Stimulated activated CD8-positive, alpha-beta memory T cell treated with anti-CD3 and anti-CD28 coated beads, Interleukin-4, amount 100 ng/mL, for 1 hour (primary cell): ENCODE measurements at places on chromosomes 4 and X.

DNA sequence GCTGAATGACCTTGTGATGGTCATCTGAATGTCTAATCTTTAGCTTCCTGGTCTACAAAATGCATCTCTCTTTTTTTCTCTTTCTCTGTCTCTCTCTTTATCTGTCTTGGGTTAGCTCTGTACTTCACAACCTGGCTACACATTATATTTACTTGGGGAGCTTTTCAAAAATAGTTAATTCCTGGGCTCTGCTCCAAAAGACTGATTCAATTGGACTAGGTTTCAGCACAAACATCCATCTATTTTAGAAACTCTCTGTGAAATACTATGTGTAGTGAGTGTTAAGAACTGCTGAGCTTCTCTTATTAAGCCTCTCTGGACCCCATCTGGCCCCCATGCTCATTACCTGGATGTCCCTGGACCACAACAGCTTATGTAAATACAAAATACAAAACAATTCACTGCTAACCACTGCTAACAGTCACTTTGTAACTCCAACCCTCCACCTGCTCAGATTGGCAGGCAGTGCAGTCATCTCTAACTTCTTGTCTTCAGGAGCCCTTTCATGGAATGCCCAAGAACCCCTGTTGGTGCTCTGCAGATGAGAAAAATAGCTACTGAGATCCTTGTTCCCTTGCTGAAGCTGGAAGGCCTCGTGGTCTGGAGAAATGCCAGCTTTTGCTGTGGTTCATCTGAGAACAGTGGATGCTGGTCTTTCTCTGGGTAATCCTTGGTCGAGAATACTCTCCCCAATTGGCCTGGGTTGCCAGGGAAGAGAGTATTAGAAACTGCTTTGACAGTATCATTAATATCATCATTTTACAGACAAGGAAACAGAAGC lies 14.8 kb upstream of the BOD1L1 start:
- no peak for DNase-seq

DNA sequence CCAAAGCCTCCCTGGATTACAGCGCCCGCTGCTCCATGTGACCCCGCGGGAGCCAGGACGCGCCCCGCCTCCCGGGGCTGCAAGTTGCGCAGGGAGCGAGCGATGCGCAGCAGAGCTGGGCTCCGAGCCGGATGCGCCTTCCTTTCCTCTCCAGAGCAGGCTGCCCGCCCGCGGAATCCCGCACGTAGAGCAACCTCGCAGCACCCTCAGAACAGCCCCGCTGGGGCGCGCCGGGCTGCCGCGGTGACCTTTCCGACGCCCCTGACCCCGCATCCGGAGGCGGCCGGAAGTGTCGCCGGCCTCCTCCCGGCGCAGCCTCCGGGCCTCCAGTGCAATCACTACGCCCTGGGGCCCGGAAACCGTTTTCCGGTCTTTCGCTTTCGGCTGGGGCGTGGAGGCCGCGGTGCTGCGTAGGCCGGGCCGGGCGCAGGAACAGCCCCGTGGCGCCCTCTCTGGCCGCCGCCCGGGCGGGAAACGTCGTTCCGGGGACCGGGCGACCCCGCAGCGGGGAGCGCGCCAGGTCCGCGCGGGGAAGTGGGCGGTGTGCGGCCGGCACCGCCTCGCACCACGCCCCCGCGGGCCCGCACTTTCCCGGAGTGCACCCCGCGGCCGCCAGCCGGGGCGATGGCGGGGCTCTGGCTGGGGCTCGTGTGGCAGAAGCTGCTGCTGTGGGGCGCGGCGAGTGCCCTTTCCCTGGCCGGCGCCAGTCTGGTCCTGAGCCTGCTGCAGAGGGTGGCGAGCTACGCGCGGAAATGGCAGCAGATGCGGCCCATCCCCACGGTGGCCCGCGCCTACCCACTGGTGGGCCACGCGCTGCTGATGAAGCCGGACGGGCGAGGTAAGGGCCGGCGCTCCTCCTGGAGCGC lies at the start of gene CYP4V2:
Gene CYP4V2, plus strand, starts transcription at position 368 of the 866 bp plus-strand sequence. Its CDS starts 257 bp downstream, at position 625.
- DNase-seq: peak; percentile 75

DNA sequence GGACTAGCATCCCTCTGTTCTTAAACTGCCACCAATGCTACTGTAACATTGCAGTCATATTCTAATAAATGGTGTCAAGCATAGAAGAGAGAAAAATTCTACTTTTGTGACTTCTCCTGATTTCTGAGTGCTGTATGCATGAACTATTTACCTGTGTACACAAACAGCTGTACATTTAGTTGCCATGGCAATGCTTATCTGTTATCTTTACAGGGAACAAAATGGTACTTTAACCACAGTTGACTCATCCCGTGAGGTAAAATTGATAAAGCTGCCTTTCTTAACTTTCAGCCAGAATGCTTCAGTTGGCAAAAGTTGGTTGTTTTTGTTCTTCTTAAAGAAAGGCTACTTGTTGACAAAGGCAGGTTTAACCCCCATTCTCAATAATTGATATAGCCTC lies 587.5 kb upstream of the MAGEB2 start:
- no peak for DNase-seq

GRCh38 chr4:107117726-107118125 lies 81.6 kb upstream of the DKK2 start:
- DNase-seq: no peak

GRCh38 chrX:13285693-13286092 lies 34.2 kb downstream of the ATXN3L start:
- no peak for DNase-seq

DNA sequence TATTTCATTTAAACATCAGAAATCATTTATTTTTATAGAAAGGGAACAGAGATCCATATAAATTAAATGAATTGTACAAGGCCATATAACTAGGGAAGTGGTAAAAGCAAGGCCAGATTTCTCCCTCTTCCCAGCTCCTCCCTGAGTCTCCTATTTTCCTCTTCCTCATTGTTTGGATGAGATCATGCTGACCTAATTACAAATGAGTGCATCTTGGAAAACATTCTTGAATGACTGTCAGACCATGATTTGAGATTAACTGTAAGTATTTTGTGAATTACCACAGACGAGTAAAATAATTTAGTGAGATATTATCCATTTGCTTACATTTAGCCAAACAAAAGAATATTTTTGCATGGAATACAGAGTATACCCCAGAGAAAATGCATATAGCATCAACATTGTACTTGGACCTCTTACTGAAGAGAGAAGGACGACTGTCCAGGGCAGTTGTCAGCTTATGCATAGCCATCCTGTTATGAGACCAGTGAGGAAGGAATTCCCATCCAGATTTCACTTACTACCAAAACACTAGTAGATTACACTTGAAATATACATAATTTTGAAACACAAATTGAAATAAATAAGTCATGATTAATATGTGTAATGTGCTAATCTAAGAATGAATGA lies 47.3 kb downstream of the SLAIN2 start:
- DNase-seq: no peak

DNA sequence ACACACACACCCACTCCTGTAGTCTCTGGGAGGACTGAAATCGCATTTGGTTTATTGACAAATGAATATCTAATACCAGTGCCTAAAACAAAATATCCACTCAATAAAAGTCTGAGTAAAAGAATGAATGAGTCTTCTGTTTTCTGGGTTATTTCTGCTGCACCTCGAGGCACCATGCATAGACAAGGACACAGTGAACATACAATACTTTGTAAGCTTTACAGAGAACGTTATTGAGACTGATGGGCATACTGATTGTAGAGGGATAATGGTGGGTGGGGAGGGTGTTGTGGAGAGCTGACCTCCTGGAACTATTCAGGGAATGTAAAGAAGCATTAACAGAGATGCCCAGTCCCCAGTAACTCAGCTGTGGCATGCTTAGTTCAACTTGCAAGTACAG lies 14.1 kb upstream of the KCNIP4 start:
- DNase-seq: no peak

- DNase-seq: no peak
Measured at GRCh38 chr4:40909363-40909876, 159.7 kb downstream of the NSUN7 start.

DNA sequence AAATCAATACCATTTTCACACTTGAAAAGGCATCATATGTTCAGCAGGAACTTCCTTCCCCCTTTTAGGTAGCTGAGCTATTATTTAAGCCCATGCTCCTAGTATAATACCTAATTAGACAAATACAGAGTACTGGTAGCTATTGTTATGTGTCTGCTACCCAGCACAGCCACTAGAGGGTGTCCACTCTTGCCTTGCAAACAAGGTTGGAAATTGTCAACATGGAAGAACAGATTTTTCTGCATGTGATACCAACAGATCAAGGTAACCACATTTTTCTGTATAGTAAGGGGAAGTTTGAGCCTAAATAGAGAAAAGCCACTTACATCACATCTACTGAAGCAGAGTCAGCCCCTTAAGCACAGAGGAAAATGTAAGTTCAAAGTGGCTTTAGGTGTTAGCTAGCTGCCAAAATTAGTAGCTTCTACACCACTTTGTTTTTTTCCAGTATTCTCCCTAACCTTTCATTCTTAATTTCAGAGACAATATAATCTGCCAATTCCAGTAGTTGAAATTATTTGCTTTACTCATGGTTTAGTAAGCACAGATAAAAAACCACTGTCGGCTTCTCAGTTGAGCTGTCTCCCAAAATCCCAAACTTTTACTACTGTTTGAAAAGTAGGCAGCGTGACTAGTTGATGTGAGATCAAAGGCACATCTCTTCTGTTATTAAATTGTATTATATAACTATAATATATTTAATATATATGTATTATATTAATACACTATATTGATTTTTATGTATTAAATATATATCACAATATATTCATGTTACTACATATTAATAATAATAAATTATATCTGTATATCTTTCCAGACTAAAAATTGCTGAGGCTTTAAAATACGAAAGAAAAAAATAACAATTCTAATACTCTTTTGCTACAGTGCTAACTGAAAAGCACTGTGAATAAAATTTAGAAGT lies 38.2 kb downstream of the EDNRA start:
- DNase-seq: peak; percentile 10

- DNase-seq: no peak
Measured at GRCh38 chr4:2411786-2412510, 6.5 kb downstream of the ZFYVE28 start.

DNA sequence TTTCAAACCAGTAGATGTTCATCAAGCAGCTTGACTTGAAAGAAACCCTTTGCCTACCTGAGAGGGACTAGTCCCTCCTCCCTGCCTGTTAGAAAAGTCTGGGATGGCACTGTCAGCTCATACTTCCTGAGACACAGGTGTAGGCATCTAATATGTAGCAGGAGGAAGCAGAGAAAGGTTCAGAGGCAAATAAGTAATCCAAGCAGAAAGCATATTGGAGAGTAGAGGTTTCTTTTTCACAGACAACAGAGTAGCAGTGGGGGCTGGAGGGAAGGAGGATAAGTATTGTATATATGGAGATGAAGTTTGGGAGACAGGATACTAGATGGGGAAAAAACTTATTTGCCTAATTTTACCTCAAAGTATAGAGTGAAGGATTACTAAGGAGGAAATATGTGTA lies 81.5 kb downstream of the FNIP2 start:
- DNase-seq: no peak

DNA sequence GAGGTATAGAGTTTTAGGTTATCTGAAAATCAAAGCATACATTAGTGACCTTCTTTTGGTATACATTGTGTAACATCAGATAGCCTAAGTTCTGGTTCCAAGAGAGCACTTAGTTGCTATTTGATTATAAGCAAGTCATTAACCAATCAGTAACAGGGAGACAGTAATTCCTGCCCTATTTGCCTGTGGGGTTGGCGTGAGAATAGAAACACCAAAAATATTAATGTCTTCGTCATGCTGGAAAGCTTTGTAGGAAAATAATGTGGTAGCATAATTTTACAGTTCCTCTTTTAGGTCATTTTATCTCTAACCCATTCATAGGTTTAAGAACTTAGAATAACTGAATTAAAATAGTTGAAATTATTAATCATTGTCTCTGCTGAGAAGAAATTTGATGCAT lies 37.8 kb downstream of the NPNT start:
- DNase-seq: no peak

GRCh38 chrX:125306335-125306866 lies 13.3 kb upstream of the TEX13C start:
- DNase-seq: no peak

DNA sequence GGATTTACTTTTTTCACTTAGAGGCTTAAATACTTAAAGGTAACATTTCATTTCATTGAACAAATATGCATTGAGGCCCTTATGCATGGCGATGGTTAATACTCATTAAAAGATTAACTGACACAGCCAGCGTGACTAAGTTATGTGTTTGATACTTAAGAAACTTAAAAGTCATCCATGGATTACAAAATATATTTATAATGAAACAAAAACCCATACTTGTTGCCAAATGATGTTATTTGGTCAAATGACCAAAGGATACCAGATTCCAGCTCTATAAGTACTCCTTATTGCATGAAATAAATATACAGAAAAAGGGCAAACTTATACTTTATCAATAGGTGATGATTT lies 26.7 kb downstream of the ZNF330 start:
- no peak for DNase-seq

DNA sequence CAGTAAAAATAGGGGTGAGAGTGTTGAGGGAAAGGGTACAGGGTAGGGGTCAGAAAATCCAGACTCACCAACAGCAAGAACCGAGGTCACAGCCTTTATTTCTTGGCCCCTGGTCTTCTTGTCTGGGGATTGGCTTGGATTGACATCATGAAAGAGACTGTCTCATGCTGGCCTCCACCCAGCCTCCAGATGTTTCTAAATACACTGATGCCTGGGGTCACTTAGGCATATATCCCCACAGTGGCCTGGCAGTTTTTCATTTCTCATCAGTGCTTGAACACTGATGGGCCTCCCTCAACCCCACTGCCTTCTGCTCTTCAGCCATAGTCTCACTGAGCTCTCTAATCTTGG lies 173.9 kb downstream of the RTL9 start:
- DNase-seq: no peak

GRCh38 chr4:83905952-83906351 lies 370.0 kb downstream of the GPAT3 start:
- no peak for DNase-seq

DNA sequence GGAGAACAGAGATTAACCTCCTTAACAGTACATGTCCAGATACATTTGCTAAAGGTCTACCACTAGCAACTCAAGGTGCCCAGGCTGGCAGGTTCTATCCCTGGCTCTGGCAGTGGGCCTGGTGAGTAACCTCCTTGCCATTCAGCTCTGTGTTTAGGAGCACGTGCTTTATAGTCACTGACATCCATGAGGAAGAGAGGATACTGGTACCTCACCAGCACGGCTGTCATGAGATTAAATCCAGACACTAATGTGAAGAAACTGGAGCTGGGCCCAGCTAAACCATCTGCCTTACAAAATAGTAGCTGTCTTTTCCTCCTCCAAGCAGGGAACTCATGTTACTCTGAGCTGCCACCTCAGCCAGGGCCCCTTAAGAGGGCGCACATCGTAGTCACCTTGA lies 45.3 kb downstream of the GPRASP3 start:
- no peak for DNase-seq

DNA sequence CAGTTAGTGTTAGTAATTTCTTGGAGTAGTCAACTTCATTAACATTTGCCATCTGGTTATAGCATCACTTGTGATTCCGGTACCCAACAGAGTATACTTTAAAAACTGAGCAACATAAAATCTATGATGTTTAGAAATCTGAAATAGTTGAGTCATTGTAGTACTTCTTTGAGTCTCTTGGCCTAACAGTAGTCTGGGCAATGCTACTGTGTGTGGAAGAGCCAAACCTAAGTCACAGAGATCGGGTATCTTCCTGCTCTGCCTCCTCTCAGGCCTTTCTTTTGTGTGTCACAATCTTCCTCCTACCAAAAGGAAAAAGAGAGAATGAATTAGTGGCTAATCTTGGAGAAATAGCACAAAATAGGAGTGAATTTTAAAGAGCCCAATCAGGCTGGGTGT lies 25.5 kb downstream of the DCUN1D4 start:
- no peak for DNase-seq

- DNase-seq: no peak
Measured at GRCh38 chrX:3407781-3408180, 61.3 kb upstream of the MXRA5 start.

- DNase-seq: no peak
Measured at GRCh38 chrX:19684311-19684710, 169.0 kb upstream of the MAP3K15 start.

GRCh38 chr4:100907465-100908454 lies 389.9 kb upstream of the EMCN start:
- no peak for DNase-seq
